NCI-H1694 (cell line): ENCODE measurements at places on chromosomes 4 and X.

DNA sequence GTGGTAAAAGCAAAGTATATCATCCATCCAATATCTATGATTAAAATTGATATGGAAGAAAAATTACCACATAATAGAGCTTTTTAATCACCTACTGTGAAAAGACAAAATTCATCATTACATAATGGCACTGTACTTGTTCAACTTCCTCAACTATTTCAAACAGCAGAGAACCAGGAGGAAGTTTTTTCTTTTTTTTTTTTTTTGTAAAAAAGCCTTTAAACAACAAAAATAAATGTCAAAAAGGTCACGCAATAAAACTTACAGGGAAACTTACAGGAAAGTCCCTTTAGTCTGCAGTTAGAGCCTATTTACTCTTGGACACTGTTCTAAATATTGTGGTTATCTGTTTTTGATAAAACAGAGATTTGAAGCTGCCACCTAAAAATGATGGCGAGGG, 4.8 kb downstream of the PDGFC start:
- DNase-seq = no peak

DNA sequence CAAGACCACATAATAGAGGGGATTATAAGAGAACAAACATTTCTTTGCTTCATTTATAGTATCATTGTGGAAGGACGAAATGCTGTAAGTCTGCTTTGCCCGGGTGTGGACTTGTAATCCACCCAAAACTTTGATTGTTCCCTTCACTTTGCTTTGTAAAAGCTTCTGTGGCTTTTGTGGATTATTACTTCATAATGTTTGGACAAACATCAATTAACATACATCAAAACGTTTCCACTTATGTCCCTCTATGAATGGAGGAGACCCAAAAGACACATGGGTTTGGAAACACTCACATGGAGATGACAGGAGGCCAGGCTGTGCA, 415.4 kb downstream of the SPRY1 start:
- DNase-seq = no peak

DNA sequence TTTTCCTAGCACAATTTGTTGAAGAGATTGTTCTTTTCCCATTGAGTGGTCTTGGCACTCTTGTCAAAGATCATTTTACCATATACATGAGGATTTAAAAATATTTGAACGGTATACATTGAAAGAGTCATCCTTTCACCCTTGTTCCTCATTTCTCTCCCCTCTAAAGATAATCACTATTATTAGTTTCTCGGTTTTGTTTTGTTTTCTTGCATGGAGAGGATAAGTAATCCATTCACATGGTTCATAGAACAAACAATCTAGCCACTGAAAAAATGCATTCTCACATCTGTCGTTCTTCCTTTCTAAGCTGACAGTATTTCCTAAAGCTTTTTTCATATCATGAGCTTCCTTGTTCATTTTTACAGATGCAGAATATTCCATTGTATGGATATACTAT, 39.2 kb upstream of the MSMO1 start:
- DNase-seq = peak; percentile 2

- DNase-seq = no peak
These were observed 20.5 kb downstream of the SPIN4 start for GRCh38 chrX:63330681-63331080.

DNA sequence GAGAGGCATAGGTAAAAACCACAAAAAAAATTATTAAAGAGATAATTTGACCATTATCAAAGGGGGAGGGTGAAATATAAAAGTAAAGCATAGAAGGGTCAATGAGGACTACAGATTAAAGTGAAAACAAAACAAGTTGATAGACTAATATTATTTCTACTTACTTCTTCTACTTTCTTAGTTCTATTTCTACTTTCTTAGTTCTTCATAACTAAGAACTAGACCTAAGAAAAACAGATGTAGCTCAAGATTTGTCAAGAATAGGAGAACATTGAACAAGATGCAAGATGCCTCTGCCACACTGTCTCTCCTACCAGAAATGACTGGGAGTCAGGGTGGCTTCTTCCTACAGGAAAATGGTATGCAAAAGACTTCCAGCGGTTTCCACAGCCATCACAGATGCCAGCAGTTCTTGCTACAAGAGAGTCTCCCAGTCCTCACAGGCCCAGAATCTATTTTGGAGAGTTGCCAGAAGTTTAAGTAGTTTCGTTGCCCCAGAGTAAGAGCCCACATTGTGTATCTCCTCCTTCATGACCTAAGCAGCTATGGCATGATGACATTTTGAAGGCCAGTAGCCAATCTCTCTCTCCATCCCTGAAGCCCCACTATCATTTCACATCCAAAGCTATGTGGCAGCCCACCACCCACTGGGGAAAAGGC, 42.9 kb upstream of the DDX60 start:
- no peak for DNase-seq

DNA sequence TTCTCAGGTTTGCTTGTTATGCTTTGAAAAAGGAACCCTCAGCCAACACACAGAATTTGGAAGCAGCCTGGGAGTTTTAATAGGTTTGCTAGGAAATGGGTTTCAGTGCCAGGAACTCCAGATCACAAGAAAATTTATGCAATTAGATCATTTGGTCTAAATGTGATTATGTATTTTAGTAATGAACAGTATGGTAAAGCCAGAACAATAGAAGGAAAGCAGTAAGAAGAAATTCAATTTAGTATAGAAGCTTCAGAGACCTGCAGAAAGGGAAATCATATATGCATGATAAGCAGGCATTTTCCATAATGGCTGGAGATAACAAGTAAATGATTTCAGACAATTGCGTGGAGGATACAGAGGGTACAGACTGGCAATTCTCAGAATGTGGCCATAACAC, 184.7 kb downstream of the KCNIP4 start:
- DNase-seq = no peak

GRCh38 chr4:124066595-124066994, 645.9 kb downstream of the ANKRD50 start:
- no peak for DNase-seq

DNA sequence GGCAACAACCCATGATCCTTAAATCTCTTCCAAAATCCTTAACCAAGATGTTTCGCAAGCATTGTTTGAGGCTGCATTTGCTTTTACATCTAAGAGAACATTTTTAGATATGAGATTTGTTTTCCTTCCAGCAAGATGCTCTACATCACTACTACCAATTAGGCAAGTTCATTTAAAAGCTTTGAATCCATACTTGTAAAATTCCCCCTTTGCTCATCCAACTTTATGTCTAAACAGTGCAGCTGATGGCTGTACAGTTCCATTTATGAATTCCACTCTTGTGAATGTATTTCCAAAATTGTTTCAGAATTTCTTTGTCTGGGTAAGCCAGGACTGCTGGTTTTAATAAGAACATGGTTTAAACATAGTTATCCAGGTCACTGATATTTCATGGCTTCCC, 31.5 kb downstream of the RAI2 start:
- DNase-seq = no peak

DNA sequence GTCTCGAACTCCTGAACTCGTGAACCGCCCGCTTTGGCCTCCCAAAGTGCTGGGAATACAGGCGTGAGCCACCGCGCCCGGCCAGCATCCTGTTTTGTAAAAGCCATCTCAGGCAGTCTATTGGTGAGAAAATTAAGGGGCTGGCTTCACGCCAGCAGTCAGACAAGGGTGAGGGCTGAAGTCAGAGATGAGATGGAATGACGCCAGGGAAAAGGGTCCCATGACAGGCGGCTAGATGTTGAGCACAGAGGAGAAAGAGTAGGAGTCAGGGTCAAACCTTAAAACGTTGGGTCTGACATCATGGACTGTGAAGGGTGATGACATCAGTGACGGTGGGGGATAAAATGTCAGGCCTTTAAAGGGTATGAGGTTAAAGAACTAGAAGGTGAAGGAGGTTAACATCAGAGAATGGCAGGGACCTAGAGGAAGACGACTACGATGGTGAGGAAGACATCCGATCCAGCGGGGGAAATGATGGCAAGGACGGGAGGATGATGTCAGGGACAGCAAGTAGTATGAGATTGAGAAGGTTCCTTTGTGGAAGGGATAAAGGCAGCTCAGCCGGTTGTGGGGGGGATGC, 504 bp upstream of the RBM3 start:
- peak; percentile 8 for DNase-seq

GRCh38 chrX:40097504-40098263, at the start of gene BCOR:
BCOR (minus strand) TSS chrX:40097958; CDS start chrX:40077929, 20,029 bp downstream.
- peak; percentile 26 for DNase-seq

DNA sequence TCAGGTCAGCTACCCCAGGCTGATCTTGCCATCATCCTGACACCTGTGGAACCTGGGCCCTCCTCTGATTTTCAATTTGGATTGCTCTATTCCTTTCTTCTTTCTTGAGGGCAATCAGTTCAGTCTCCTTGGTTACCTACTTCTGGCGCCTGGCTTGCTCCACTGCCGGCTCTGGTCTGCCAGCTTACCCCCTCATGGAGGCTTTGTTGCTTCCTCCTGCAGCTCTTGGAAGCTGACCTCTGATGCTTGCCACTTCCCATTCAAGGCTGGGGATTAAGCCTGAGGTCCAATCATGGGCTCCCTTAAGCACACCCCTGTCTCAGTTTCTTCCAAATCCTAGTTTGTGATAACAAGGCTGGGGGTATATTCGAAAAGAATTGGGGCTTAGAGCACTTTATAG, 5.4 kb downstream of the TMEM154 start:
- DNase-seq = no peak

GRCh38 chr4:27318740-27319139, 458.1 kb downstream of the STIM2 start:
- DNase-seq = no peak

GRCh38 chr4:145436114-145436513, 45.5 kb upstream of the SMAD1 start:
- no peak for DNase-seq

- no peak for DNase-seq
These were observed 35.5 kb downstream of the TBC1D9 start for GRCh38 chr4:140720387-140721304.

- DNase-seq = no peak
These were observed 12.8 kb upstream of the TMSB4X start for GRCh38 chrX:12962041-12962504.

DNA sequence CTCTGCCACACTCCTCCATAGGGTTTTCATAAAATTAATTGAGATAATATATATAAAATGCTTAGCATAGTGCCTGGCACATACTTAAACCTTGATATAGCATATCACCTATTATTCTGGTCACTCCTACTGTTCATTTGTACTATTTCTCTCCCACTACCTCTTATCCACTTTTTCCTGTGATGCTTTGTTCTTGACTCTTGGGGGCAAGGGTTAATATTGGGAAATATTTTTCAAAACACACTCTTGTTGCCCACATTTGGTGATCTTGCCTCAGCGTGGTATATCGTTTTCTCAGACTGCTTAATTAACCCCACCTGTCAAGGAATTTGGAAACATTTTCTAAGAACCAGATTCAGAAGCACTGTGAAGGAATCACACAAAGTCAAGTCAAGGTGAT, 16.3 kb downstream of the SERPINA7 start:
- DNase-seq = no peak

GRCh38 chr4:25085671-25086070, 54.9 kb upstream of the LGI2 start:
- DNase-seq = no peak

DNA sequence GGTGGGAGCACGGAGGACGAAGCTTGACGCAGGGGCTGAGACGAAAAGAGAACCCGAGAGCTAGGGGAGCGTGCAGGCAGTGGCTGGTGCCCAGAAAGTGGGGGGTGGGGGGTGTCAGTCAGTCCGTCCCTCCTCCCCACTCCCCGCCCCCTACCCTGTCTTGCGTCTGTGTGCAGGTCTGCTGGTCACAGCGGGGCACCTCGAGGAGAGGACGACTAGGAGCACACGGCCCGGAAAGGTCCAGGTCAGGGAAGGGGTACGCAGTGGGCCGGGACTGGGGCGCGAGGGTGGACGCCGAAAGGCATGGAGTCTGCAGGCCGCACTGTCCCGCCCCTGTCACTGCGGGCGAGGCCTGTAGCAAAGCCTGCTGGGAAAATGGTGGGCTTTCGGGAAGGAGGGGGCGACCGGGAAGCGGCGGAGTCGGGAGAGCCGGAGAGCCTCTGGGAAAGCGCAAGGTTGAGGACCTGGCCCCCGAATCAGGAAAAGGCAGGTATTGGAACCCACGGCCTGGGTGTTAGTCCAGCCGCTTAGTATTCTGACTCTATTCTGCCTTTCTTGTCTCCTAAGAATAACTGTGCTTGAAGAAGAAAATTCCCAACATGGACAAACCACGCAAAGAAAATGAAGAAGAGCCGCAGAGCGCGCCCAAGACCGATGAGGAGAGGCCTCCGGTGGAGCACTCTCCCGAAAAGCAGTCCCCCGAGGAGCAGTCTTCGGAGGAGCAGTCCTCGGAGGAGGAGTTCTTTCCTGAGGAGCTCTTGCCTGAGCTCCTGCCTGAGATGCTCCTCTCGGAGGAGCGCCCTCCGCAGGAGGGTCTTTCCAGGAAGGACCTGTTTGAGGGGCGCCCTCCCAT, 769 bp downstream of the TCEAL1 start:
- DNase-seq = peak; percentile 48

GRCh38 chrX:122835886-122836285, 348.2 kb upstream of the GRIA3 start:
- no peak for DNase-seq

DNA sequence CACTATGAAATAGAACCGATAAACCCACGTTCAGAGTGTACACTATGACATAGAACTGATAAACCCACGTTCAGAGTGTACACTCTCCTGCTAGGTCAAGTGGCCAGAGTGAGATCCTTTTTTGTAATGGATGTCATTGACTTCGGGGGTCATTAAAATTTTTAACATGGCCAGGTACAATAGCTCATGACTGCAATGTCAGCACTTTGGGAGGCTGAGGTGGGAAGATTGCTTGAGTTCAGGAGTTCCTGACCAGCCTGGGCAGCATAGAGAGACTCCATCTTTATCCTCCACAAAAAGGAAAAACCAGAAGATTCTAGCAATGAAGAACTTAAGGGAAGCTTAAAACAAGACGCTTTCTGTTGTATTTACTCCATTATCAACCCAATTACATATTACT, 439.7 kb upstream of the FRG1 start:
- DNase-seq = no peak

DNA sequence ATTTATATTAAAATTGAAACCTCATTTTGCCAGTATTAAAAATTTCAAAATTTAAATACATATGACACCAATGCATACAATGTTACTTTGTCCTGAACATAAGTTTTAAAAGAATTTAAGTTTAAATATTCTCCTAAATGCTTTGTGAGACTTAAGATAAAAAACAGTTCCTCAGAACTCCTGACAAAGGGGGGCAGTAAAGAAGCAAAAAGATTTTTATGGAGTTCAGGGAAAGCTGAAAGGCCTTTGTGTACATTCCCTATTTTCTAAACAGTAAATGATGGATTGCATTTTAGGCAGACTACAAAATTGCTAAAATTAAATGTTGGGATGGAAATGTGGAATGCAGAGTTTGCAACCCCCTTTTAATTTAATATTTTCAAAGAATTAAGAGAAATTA, 81.7 kb downstream of the SNCA start:
- no peak for DNase-seq

- no peak for DNase-seq
These were observed 225.4 kb upstream of the AGA start for GRCh38 chr4:177667687-177668086.

GRCh38 chrX:42219231-42219630, 295.9 kb upstream of the CASK start:
- DNase-seq = no peak

DNA sequence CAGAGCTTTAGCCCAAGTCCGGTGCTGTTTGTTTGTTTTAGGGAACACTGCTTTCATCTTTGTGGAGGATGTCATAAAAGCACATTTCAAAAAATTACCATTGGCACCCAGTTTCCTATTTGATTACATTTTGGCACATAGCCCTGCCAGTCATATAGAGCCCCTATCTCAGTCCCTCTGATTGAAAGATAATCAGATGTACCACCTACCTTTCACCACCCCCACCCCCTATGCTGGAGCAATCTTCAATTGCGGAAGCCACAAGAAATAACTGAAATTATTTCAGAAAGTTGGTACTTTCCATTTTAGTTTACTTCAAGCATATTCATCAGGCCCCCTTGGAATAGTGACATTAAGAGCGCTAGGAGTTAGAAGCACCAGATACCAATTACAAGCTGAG, 136.7 kb upstream of the RPL34 start:
- no peak for DNase-seq
